Calu3 (cell line): ENCODE measurements at places on chromosomes 3 and 15.

DNA sequence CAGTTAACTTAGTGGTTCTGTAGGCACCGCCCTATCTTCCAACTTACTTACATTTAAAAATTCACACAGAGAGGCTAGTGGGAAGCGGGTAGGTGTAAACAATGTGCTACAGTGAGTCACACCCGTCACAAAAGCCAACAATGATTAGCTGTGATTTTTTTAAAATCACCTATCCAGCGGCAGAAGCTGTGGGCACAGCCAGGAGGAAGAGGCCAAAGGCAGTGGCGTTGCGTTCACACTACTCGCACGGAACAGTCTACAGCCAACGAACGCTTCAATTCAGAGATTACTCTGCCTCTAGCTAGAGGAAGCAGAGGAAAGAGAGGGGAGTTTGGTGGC lies 2.5 kb upstream of the NLGN1 start:
- DNase-seq, result peak; percentile 67

DNA sequence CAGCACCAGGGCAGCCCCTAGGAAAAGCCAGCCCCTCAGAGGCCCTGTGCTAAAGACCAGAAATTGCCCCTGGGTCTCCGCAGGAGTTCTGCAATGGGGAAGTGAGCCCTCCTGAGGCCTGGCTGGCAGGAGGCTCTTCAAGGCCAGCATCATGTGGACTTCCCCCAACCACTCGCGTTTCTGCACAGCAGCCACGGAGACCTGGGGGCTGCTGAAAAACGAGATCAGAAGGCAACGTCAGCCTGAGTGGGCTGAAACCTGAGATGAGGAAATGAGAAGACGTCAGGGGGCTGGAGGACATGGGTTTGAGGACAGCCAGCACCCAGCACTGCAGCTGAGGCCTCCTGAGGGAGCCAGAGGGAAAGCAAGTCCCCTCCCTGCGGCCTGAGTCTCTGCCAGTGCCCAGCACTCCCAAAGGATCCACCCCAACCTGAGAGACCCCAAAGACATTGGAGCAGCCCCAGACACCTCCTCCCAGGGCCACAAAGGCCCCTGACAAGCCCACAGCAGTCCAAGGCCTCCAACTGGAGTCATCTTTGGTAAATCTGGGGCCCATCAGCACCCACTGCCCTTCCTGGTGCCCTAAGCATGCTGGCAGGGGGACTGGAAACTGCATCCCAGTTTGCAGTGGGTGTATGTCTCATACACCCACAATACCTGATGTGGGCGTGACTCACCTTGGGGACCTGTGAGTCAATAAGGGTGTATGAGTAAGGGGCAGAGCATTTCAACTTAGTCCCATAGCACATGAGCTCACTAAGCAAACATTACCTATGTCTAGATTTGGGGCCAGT lies 29.2 kb upstream of the CYP11A1 start:
- DNase-seq, result peak; percentile 91

DNA sequence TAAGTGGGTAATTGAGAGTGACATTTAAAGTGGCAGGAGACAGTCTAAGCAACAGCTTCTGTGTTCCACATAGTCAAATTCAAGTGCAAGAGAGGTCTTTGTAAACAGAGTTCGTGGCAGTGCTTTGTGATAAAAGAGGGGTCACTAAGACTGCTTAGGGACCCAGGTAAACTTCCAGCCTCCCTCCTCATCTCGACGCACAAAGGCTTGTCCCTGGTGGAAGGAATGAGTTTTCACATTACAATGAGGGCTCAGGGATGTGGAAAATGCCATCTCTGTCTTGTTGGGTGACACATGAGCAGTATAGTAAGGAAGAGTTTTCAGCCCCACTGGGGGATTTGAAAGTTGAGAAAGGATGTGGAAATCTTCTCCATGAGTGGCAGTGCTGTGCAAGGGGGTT lies 7.3 kb downstream of the GMNC start:
- DNase-seq, result no peak

GRCh38 chr3:185658504-185658912 lies 72.4 kb downstream of the SENP2 start:
- DNase-seq, result peak; percentile 34

GRCh38 chr3:54916732-54917131 lies 11.1 kb downstream of the LRTM1 start:
- DNase-seq, result no peak

DNA sequence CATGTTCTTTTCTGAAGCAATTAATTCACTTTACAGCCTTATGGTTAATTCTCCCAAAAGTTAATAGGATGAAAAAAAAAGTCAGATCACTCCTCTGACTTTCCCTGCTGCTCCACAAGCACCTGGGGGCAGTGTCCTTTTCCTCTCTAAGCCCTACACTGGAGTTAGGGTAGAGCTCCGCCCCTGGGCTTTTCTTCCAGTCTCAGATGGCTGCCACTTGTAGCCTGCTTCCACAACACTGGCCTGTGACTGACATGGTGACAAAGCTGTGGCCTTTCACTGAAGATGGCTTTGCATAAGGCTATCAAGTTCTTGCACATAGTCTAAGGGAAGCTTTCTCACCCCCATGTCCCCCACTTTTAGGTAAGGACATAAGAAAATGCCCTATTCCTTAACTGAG lies 1.3 kb upstream of the MON1A start:
- DNase-seq, result peak; percentile 40

DNA sequence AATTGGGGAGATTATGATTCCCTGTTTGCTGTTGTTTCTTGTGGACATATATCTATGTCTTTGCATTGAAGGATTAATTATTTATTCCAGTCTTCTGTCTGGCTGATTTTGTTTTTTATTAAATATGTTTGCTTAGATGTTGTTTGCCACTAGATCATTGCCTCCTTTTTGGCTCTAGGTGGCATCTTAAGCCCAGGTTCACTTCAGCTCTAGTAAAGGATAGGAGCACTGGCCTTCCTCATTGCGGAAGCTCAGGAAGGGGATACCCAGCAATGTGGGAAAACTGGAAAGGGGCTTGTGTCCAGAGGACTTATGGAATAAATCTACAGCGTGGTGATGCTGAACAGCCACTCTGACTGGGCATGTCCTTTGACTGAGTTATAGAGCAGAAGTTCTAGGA lies 821.6 kb downstream of the PDCD6IP start:
- DNase-seq, result peak; percentile 4

DNA sequence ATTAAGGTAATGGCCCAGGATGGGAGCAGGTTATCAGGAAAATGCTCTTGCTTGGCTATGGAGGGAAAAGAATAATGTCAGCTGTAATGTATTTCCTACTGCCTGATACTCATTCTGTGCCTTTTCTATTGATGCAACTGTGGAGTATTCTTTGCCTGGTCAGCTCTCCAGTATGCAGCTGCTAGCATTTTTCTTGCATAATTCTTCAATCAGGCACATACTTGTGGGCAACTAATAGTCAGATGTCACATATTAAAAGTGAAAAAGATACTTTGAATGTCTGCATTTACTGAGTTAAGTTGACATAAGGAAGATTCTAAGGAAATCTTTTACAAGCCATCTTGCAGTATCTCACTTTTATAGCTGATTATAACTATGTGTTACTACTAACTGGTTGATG lies 29.5 kb downstream of the CD80 start:
- DNase-seq, result no peak

DNA sequence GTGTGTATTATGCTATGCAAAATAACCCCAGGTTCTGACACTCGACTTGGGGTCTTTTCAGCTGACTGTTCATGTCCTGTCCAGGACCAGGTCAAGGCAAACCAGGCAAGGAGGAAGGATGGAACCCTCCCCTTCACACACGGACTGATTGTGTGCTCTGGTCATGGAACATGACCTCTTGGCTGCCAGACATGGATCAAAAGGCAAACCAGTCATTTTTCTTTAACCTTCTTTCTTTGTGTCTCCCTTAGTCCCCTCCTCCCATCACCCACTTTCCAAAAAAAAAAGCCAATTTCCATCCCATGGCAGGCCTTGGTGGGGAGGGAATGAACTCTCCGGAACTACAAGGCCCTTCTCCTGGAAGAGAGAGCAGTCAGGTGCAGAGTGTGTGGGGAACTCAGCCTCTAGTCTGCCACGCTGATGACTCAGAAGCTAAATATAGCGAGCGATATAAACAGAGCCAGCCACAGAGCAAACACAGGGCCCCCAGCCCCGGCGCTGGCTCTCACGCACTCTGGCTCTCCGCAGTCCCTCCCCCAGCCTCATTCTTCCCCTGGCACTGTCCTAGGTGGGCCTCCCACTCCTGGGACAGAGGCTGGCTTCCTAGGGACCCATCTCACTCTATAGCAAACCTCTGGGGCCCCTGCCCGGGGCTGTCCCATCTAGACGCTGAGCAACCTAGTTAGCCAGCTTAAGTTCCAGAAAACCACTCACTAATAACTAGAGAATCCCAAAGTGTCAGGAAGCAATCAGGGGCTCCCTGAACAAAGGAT lies 10.0 kb downstream of the BMF start:
- DNase-seq, result peak; percentile 76

- DNase-seq, result no peak
Observed at GRCh38 chr15:51266656-51267050, 71.7 kb downstream of the CYP19A1 start.

GRCh38 chr3:197298945-197299854 lies 788 bp upstream of the DLG1 start:
- DNase-seq, result peak; percentile 75

GRCh38 chr3:11552289-11553264 lies 91.1 kb downstream of the VGLL4 start:
- DNase-seq, result no peak

- no peak for DNase-seq
Observed at GRCh38 chr3:58198362-58198761, 12.4 kb downstream of the DNASE1L3 start.

DNA sequence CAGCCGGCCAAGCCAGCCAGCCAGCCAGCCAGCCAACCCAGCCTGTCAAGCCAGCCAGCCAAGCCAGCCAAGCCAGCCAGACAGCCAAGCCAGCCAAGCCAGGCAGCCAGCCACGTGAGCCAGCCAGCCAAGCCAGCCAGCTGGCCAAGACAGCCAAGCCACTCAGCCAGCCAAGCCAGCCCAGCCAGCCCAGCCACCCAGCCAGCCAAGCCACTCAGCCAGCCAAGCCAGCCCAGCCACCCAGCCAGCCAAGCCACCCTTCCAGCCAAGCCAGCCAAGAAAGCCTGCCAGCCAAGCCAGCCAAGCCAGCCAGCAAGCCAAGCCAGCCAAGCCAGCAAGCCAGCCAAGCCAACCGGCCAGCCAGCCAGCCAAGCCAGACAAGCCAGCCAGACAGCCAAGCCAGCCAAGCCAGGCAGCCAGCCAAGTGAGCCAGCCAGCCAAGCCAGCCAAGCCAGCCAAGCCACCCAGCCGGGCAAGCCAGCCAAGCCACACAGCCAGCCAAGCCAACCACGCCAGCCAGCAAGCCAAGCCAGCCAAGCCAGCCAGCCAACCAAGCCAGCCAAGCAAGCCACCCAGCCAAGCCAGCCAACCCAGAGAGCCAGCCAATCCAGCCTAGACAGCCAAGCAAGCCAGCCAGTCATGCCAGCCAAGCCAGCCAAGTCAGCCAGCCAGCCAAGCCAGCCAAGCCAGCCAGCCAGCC lies 199.5 kb downstream of the GOLGA6L6 start:
- DNase-seq, result no peak

DNA sequence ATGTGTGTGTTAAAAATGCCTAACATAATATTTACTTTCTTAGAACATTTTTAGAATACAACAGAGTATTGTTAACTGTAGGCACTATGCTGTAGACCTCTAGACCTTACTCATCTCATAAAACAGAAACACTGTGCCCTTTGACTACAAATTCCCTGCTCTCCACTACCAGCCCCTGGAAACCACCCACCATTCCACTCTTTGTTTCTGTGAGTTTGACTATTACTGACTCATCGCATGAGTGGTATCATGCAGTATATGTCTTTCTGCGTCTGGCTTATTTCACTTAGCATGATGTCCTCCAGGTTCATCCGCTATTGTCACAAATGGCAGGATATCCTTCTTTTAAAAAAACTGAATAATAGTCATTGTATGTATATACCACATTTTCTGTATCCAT lies 216.7 kb upstream of the CFAP20DC start:
- DNase-seq, result no peak

GRCh38 chr3:72316501-72317279 lies 531.6 kb downstream of the SHQ1 start:
- DNase-seq, result no peak

GRCh38 chr3:59698091-59698490 lies 648.3 kb upstream of the CFAP20DC start:
- DNase-seq, result no peak

DNA sequence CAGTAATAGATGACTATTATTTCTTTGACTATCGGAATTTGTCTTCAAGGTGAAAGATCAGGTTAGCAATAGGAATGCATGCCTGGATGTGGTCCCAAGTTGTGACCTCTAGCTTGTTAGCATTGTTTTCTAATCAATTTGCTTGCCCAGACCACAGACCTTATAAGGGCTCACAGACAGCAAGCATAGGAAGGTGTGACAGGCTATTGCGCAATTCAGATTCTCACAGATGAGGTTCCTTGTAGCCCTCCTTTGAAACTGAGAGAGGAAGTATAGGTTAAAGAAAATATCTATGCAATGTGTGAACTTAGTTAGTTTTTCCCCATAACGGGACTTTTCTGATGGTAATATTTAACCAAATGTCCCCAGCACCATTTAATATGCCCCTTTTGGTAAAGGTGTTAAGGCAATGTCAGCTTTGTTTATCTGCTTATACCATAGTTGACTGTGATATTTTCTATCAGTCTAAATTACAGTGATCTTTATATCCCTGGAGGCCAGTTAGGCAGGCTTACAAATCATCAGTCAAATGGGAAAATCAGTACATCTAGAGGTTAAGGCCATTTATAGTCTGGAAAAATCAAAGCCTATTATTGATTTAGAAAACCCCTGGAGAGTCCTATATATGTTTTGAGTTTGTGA lies 168.1 kb upstream of the MBNL1 start:
- DNase-seq, result peak; percentile 60

DNA sequence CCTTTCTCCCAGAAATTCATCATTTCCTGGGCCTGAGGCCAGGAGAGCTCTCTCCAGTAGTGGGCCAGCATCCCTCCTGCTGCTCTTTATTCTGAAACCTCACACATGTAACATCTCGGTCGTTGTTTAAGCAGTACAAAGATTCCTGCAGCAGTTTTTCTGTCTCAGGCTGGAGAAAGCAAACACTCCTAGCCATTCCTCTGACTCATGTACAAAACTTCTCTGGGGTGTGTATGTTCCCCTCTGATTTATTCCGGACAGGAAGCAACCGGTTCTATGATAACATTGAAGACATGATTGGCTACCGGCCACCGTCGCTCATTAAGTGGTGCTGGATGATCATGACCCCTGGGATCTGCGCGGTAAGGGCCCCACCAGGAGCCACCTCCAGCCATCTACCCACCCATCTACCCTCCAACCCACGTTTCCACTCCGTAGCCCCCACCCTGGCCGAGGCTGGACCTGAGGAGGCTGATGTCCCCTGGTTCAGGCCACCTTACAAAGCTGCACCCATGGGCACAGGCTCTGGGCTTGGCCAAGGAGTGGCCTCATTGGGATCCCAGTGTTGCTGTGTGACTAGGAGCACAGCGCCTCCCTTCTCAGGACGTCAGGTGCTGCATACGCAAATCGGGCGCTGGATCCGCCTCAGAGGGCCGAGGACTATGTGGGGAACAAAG lies 58.6 kb upstream of the SLC6A1 start:
- no peak for DNase-seq

- no peak for DNase-seq
Observed at GRCh38 chr3:176247191-176247590, 950.1 kb downstream of the TBL1XR1 start.
